ENCODE measurements at places on chromosomes 2 and 18.
A peak's percentile ranks its signal among the peaks of the same experiment; 100 is the strongest.

DNA sequence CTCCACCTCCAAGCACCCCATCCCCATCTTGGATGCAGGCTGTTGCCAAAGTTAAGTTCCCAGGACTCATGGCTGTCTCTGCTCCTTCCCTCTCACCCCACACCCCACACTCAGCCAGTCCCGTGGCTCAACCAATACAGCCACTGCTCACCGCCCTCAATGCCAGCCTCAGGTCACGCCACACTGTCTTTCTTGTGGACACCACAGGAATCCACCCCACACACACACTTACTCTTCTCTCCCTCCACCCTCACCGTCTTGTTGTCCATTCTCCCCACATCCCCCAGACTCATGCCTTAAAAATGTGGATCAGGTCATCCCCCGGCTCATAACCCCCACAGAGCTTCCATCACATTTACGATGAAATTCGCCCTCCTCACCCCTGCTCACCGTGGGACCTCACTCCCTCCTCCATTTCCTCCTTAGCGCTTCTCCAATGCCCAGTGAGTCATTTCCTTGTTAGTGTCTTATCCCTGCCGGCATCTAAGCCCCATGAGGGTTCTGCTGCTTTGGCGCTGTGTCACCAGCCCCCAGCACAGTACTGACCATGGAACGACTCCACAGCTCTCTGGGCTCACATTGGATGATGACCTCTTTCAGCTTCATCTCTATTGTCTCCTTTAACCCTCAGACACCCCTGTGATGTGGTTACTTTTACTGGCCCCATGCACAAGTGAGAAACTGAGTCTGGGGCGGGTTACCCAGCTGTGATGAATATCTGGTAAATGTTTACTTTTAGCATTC is 13.8 kb downstream of the MLPH start:
- H3K27me3 ChIP-seq, result peaks cover 20% of the 10 kb centered on the region
- peak; percentile 74 for DNase-seq
- no peaks in the 10 kb centered on the region for H3K4me1 ChIP-seq
- no peaks in the 10 kb centered on the region for H3K36me3 ChIP-seq
- H3K27ac ChIP-seq, result no peak overlapping the region

DNA sequence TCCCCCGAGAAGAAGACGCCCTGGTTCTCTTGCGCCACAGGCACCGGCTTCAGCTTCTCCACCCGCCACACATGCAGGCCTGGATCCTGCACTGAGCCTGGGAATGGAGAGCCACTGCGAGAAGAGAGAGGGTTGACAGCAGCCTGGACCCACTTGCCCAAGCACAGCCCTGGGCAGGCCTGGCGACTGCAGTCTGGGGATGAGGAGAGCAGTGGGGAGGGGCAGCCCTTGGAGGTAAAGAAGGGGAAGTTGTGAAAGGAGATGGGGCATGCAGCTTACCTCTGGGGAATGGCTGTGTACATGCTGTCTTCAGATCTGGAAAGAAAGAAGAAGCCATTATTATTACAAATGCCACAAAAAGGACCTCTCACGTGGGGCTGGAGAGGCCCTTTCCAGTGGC is 8.3 kb downstream of the CAPG start:
- peaks cover 33% of the 10 kb centered on the region for H3K4me1 ChIP-seq
- no peak overlapping the region for H3K27ac ChIP-seq
- DNase-seq, result no peak
- H3K36me3 ChIP-seq, result peaks cover 32% of the 10 kb centered on the region
- no peaks in the 10 kb centered on the region for H3K27me3 ChIP-seq

DNA sequence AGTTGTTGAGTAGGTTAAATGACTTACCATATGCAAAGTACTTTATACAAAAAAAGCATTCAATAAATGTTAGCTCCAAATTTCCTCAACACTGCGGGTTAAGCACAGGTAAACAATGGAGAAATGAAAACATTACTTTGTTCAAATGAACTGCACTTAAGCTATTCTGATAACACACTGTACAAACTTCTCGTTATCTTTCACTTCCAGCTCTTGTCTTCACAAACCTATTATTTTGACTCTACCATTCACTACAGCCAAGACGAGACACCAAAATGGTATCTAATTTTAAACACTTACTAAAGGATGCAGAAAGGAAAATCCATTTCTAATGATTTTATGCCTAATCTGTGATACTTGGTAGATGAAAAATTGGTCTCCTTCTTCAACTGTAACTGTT is 43.8 kb downstream of the SLC40A1 start:
- no peaks in the 10 kb centered on the region for H3K36me3 ChIP-seq
- no peak for DNase-seq
- H3K4me3 ChIP-seq, result no peak overlapping the region
- H3K27ac ChIP-seq, result no peak overlapping the region
- no peaks in the 10 kb centered on the region for H3K27me3 ChIP-seq

DNA sequence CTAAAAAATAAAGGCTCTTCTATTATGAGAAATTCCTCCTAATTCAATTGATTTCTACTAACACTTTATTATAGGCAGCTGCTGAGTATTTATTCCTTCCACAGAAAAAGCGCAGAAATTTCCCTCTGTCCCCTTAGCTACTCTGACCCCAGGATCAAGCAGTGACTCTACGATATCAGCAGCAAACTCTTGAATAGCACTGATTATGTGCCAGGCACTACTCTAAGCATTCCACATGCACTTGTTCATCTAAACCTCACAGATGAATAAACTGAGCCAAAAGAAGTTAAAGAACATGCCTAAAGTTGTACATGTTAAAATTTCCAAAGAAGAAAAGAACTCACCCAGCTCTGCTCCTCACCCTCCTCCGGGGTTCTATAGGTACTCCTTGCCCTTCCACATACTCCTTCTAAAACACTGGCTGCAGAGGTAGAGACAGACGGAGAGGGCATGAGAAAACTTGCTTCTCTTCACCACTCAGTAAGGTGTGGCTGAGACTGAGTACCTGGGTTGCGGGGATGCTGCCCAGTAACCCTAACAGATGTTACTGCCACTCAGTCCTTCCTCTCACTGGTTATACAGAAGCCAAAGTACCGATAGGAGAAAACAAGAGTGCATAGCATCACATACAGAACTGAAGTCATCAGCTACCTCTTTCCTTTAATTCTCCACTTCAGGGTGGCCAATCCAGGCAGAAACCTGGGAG is 9.9 kb downstream of the C1D start:
- H3K36me3 ChIP-seq, result peaks cover 2% of the 10 kb centered on the region
- no peaks in the 10 kb centered on the region for H3K27me3 ChIP-seq
- H3K4me3 ChIP-seq, result no peak overlapping the region
- no peaks in the 10 kb centered on the region for H3K4me1 ChIP-seq
- no peak for DNase-seq

DNA sequence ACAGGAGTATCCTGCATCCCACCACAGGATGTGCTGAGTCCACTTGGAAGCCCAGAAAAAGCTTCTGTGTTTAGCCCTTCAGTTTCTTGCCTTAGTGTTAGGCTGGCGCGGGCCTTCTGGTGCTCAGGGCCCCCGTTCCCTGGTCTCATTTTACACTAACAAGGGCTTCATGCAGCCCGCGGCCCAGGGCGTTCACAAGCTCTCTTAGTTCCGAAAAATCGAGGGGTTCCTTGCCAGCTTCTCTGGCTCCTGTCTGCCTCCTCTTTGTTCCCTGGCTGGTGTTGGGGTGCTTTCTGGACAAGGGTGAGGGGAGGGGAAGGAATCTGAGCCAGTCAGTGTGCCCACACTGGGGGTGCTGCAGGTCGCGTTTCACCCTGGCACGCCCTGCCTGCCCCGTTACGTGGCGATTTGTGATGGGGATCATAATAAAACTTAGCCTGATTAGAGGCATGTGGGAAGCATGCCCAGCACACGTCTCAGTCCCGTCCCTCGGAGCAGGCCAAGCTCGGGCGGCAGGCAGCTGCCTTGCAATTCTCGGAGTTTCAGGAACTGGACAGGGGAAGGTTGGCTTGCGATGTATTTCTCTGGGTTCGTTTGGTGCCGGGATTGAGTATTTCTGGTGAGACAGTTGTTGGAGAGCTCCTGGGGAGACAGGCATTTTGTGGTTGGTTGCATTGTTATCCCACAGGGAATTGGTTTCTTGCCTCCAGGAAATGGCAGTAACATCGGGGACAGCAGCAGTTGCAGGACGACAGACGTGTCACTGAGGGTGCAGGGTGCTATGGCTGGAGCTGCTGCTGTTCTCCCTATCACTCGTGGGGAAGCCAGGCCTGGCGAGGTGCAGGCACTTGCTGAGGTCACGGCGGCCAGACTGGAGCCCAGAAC is 22.9 kb downstream of the SH3BP4 start:
- H3K27ac ChIP-seq, result no peak overlapping the region
- peaks cover 2% of the 10 kb centered on the region for H3K36me3 ChIP-seq

GRCh38 chr2:205835923-205836322 is 153.6 kb downstream of the NRP2 start:
- DNase-seq, result no peak
- no peaks in the 10 kb centered on the region for H3K4me1 ChIP-seq
- no peaks in the 10 kb centered on the region for H3K36me3 ChIP-seq

DNA sequence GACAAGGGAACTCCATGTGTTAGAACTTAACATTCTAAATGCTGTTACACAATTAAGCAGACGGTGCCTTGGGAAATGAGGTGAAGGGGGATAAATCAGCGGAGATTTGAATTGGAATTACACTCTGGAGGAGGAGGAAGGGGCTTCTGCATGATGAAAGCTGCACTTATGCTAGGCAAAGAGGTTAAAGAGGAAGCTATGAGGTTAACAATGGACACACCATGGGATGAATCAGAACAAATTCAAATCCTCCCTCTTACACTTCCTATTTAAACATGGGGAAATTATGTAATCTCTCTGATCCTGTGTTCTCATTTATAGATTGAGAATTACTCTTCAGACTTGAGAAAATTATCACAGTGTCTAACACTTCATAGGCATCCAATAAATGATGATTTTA is 121.5 kb upstream of the SIX2 start:
- H3K27ac ChIP-seq, result no peak overlapping the region
- H3K4me1 ChIP-seq, result peaks cover 7% of the 10 kb centered on the region
- DNase-seq, result peak; percentile 7

GRCh38 chr2:136487421-136487820 is 277.9 kb upstream of the THSD7B start:
- DNase-seq, result no peak
- no peaks in the 10 kb centered on the region for H3K4me1 ChIP-seq
- peaks cover 5% of the 10 kb centered on the region for H3K27me3 ChIP-seq
- no peak overlapping the region for H3K4me3 ChIP-seq

DNA sequence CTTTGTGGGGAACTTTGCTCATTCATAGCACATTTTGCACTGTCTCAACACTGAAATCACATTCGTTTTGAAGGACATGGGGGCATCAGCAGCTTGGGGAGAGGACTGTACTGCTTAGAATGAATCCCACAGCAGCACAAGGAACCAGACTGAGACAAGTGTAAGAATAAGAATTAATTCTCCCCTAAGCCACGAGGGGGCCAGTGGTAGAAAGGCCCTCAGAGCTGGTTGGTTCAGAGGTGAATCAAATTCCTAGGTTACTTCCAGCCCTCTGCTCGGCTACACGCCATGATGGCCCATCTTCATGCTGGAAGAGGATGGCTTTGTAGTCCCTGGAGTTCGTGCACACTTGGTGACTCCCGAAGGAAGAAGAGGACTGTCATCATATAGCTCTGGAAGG is 12.0 kb upstream of the MC5R start:
- no peaks in the 10 kb centered on the region for H3K36me3 ChIP-seq
- H3K27ac ChIP-seq, result no peak overlapping the region
- peaks cover 2% of the 10 kb centered on the region for H3K4me1 ChIP-seq
- no peak overlapping the region for H3K4me3 ChIP-seq
- H3K27me3 ChIP-seq, result peaks cover 2% of the 10 kb centered on the region
- DNase-seq, result peak; percentile 14

- H3K36me3 ChIP-seq, result peaks cover 12% of the 10 kb centered on the region
- peak overlapping the region; percentile 85 for H3K4me3 ChIP-seq
- H3K4me1 ChIP-seq, result peaks cover 71% of the 10 kb centered on the region
Observed at GRCh38 chr2:128315829-128316776, 2.6 kb downstream of the HS6ST1 start.

GRCh38 chr2:12979066-12979465 is 262.3 kb downstream of the TRIB2 start:
- H3K27me3 ChIP-seq, result no peaks in the 10 kb centered on the region
- H3K36me3 ChIP-seq, result no peaks in the 10 kb centered on the region
- peaks cover 3% of the 10 kb centered on the region for H3K4me1 ChIP-seq
- H3K27ac ChIP-seq, result no peak overlapping the region

GRCh38 chr2:88090446-88091283 is 23.0 kb downstream of the SMYD1 start:
- H3K4me1 ChIP-seq, result peaks cover 9% of the 10 kb centered on the region
- H3K27ac ChIP-seq, result no peak overlapping the region
- no peak for DNase-seq

DNA sequence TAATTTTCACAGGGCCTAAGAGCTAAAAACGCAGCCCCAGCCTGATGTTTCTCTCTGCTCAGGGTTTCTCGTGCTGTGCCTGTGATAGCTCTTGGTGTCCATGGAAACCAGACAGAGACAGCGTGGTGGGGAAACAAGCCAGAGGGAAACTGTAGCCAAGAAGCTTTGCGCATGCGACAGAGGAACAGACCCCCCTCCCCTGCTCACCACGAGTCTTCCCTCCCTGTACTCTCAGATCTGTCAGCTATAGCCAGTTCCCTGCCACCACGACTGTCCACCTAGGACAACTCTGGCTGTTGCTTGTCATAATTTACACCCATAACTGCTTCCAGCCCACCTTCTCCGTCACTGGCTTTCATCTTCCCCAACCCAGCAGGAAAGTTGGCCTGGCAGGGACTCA is 13.2 kb upstream of the DNAJC27 start:
- no peaks in the 10 kb centered on the region for H3K36me3 ChIP-seq
- H3K27ac ChIP-seq, result no peak overlapping the region
- H3K27me3 ChIP-seq, result no peaks in the 10 kb centered on the region
- peak; percentile 95 for DNase-seq
- peaks cover 8% of the 10 kb centered on the region for H3K4me1 ChIP-seq
- no peak overlapping the region for H3K4me3 ChIP-seq

- peak; percentile 86 for DNase-seq
- H3K27me3 ChIP-seq, result no peaks in the 10 kb centered on the region
- peak within 1 kb of the TSS; percentile 90 for H3K4me3 ChIP-seq
- H3K36me3 ChIP-seq, result no peaks in the 10 kb centered on the region
- H3K4me1 ChIP-seq, result peaks cover 37% of the 10 kb centered on the region
- H3K27ac ChIP-seq, result peak within 1 kb of the TSS; percentile 46
Observed at GRCh38 chr18:13218368-13218991, at the start of gene LDLRAD4. TSS of gene LDLRAD4 (plus strand) at chr18:13218760.

GRCh38 chr2:134677856-134678756 is 40.7 kb downstream of the TMEM163 start:
- no peak for DNase-seq
- no peak overlapping the region for H3K4me3 ChIP-seq
- peaks cover 49% of the 10 kb centered on the region for H3K4me1 ChIP-seq

- no peak overlapping the region for H3K4me3 ChIP-seq
- H3K27me3 ChIP-seq, result no peaks in the 10 kb centered on the region
- H3K27ac ChIP-seq, result no peak overlapping the region
- H3K4me1 ChIP-seq, result peaks cover 6% of the 10 kb centered on the region
Observed at GRCh38 chr2:8598295-8599165, 83.3 kb upstream of the ID2 start.

- H3K4me1 ChIP-seq, result no peaks in the 10 kb centered on the region
- no peak for DNase-seq
- H3K36me3 ChIP-seq, result no peaks in the 10 kb centered on the region
- H3K4me3 ChIP-seq, result no peak overlapping the region
Observed at GRCh38 chr18:29160170-29160569, 983.2 kb upstream of the CDH2 start.
